ENCODE measurements at places on chromosomes 12 and 14.

GRCh38 chr14:98694541-98694940 is 577.5 kb downstream of the BCL11B start:
- no peak for DNase-seq

DNA sequence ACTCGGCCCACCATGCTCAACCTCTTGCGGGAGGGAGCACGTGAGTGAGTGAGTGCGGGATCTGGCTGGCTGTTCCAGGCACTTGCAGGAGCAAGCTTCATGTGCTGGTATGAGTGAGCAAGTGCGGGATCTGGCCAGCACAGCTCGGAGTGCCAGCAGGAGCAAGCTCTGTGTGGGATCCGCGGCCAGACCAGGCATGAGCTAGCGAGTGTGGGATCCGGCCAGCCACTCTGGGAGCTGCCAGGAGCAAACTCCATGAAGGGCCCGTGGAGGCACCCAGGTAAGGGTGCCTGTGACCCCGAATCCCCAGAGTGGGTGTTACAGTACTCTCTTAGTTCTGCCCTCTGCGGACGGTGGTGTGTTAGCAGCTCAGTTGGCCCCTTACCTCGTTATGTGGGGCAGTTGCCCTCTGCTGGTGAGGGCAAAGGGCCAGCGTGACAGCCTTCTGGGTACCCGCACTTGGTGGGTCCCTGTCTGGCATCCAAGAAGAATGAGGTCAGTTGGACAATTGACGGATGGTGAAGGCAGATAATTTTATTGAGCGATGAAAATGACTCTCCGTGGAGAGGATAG is 38.3 kb downstream of the RAD51B start:
- no peak for DNase-seq

- DNase-seq: no peak
These were observed 8.6 kb upstream of the NID2 start for GRCh38 chr14:52077256-52077979.

DNA sequence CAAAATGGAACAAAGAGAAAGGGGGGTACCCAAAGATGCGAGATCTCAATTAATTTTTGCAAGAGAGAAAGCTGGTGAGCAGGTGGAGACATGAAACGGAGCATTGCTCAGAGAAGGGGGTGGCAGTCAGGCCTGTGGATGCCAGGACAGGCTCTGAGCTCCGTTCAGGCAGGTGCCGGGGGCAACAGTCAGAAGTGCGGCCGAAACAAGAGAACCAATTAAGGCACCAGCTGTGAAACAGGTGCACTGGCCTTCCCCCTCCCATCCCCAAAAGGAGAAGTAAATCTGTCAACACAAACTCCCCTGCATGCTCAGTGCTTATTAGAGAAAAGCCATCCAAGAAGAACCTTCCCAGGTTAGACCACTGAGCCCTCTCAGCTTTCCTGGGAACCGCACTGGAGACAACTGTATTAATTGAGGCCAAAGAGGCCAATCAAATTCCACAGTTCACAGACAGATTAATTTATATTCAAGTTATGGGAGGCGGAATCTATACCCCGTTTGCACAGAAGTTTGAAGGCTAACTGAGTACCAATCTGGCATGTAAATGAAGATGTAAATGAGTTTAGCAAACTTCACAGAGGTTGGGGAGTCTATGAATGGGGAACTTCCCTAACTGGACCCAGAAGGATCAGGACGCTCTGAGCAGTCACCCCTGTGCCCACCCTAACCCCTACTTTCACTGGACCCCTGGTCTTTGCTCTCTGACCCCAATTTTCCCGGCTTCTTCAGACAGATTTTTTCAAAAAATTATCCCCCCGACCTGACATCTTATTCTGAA is 20.9 kb downstream of the OAS2 start:
- DNase-seq: no peak

DNA sequence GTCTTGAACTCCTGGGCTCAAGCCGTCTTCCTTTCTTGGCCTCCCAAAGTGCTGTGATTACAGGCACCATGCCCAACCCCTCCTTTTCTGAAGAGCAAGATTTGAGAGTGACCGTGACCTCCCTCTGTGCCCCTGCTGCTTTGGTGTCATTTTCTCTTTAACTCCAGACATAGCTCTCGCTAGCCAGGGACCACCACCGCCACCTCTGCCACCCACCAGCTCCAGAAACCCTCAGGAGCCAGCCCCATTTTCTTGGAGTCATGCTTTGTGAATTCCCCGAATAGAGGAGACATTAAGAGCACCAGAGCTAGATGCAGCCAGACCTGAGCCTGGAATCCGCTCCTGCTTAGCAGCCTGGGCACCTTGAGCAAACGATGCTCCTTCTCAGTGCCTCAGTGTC is 18.2 kb downstream of the SDSL start:
- DNase-seq: no peak

GRCh38 chr12:12011880-12012260 is 58.9 kb upstream of the BCL2L14 start:
- DNase-seq: no peak

DNA sequence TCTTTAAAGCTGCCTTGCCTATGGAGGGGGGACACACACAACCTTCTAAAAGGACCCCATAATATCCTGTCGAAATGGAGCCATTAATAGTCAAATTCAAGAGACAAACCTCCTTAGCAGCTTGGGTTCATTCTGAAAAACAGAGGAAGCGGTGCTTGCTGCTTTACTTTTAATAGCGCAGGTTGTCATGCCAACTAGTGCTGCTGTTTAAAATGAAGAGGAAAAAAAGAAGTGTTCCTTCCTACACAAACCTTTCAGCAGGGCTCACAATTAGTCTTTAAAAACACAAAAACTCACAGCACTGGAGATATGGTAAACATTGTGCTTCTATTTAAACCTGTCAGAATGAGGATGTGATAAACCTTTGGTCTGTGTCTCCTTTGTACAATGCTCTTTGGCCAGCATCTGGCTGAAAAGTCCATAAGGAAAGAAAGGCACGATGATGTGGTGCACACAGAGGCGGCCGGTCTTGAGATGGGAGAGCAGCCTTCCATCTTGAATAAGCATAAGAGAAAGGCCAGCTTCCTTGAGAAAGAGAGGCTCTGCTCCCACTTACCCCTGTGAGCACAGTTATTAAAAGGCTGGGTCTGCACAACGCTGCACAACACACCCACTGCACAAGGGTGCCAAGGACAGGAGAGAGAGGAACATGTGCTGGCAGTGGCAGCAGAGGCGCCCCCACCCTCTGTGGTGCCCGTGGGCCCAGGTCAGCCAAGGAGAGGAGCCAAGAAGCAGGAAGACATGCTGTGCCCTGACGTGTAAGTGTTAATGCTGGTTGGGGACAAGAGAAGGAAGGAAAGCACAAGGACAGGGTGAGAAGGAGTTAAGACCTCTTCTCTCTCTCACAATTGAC is 144.6 kb downstream of the TTC7B start:
- no peak for DNase-seq

- peak; percentile 80 for DNase-seq
These were observed 43.9 kb upstream of the ESR2 start for GRCh38 chr14:64337888-64338615.

- no peak for DNase-seq
These were observed 415.4 kb downstream of the DPF3 start for GRCh38 chr14:72478471-72478893.

GRCh38 chr12:42162193-42162592 is 17.5 kb upstream of the GXYLT1 start:
- no peak for DNase-seq

- DNase-seq: no peak
These were observed 174.1 kb downstream of the SLC6A15 start for GRCh38 chr12:84738481-84738972.

- no peak for DNase-seq
These were observed 214.9 kb downstream of the CNTN1 start for GRCh38 chr12:40907115-40907527.

- no peak for DNase-seq
These were observed 22.2 kb downstream of the ST8SIA1 start for GRCh38 chr12:22312336-22312735.

DNA sequence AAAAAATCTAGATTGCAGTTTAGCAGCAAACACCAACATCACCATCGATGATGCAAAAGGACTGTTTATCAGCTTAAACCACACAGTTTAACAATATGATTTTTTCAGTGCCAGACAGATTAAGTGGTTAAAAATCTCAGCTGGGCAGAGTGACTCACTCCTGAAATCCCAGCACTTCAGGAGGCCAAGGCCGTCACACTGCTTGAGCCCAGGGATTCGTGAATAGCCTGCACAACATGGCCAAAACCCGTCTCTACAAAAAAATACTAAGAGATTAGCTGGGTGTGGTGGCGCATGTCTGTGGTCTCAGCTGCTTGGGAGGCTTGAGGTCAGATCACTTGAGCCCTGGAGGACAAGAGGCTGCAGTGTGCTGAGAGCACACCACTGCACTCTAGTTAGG is 8.9 kb downstream of the RSRC2 start:
- DNase-seq: no peak

GRCh38 chr14:88753873-88754272 is 38.9 kb downstream of the EML5 start:
- no peak for DNase-seq

DNA sequence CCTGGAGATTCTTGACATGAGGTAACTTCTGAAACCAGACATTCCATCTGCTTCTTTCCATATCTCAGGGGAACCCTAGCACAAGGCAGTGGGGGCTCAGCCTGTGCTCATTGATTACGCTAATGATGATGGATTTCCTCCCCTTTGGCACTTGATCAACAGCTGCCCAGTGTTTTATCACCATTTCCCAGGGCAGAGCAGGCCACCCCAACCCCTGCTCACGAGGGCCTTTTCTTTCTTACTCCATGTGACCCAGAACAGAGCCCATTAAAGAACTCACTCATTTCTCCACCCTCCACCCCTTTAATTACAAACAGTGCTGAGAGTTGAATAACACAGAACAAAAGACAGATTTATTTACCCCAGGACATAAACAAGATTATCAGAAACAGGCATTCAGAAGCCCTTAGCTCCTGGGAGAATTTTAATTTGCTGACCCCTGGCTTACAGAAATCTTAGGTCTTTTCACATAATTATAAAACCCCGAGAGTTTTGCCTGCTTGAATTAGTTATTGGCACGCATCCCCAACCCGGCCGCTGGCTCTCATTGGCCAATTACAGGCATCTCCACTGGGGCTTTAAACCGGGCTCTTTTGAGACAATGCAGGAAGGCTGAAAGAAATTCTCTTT is 32.0 kb upstream of the CCDC60 start:
- no peak for DNase-seq

GRCh38 chr14:20247646-20248246 is 8.7 kb downstream of the OR11H4 start:
- DNase-seq: no peak
